Peyer's patch (tissue), 4 donors: ENCODE measurements at places on chromosomes 16 and 17. TPM values are rescaled to one million over a fixed set of nuclear protein-coding genes. Genes with fewer than 3 reads are reported as not detected.

The MT4 gene
- total RNA-seq, result not detected

The CFAP97D1 gene
- not detected for total RNA-seq

GRCh38 chr16:8885674-8886592 is 3.8 kb downstream of the LITAFD start:
- DNase-seq, result peak; percentile 72

DNA sequence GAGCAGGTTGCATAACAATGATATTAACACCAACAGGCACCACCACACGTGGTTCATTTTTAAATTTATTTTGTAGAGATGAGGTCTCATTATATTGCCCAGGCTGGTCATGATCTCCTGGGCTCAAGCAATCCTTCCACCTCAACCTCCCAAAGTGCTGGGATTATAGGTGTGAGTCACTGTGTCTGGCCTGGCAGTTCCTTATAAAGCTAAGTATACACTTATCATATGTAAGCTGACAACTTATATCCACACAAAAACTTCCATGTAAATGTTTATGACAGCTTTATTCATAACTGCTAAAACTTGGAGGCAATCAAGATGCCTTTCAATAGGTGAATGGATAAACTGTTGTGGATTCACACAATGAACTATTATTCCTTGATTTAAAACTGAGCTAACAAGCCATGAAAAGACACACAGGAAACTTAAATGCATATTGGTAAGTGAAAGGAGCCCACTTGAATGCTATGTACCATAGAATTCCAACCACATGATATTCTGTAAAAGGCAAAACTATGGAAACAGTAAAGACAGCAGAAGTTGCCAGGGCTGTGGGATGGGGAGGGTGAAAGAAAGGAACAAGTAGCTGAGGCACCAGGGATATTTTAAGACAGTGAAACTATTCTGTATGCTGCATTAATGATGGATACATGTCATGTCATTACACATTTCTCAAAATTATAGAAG is 156.5 kb upstream of the KCNJ18 start:
- no peak for DNase-seq

DNA sequence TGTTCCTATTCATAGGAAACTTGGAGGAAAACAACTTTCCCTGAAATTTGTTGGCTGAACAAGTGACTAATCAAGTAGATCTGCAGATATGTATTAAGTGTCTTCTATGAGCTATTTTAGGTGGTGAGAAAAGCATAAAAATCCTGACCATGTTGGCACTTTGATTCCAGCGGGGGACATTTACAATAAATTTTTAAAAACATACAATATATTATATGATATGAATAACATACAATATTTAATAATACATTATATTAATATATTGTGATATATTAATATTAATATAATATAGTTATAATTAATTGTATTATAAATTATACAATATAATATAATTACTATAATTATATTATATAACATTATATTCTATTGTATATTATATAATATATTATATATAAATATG is 362.9 kb upstream of the SOX9 start:
- no peak for DNase-seq

GRCh38 chr17:39867880-39868553 is at the start of gene ZPBP2:
Gene ZPBP2 (plus strand): TSS chr17:39868202. CDS start chr17:39868355, 153 bp downstream.
- no peak for DNase-seq

- no peak for DNase-seq
Measured at GRCh38 chr16:9929836-9930235, 252.4 kb downstream of the GRIN2A start.

The GAS2L2 gene
- not detected for total RNA-seq

DNA sequence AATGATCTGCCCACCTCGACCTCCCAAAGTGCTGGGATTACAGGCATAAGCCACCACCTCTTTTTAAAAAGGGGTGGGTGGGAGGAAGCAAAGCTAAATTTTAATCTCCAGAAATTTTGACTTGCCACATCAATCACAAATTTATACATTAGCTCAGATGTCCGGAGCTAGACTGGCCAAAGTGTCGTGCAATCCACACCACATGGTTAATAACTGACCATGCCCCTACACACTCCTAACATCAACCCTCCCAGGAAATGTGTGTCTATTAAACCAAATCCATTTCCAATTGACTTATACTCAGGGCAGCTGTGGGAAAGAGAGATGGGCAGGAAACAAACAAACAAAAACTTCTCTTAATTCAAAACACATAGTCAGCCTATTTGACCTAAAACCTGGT is 29.9 kb downstream of the SMURF2 start:
- no peak for DNase-seq

DNA sequence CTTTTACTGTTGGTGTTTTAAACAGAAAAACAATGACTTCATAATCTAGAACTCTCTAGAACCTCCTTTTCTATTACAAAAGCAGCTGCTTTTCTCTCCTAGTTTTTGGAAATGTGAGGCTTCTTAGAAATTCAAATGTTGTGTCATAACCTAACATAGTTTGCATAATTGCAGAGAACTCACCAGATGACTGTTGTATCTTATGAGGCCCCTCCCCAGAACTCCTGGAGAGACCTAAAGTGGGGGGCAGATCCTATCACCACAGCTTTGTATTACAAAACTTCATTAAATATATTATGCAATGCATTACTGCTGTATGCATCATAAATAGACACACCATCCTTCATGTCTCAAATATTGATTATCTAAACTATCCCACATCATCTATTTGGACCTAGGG is 538.7 kb upstream of the HSBP1 start:
- DNase-seq, result no peak

The PSKH1 gene
- total RNA-seq, result 60.2 TPM

DNA sequence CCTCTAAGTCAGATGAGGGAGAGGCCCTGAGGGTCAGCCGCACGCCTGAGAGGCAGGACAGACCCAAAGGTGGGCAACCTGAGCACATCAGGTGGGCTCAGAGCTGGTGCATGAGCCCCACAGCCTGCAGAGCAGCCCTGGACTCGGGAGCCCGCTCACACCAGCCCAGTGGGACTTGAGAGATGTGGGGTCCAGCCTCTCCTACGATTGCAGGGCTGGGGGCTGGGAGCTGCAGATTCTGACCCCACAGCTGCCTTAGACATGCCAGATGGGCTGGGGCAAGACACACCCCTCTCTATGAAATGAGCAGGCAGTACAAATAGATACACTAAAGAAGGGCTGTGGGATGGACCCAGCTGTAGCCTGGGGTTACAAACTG is 77.1 kb upstream of the RBL2 start:
- DNase-seq, result no peak

DNA sequence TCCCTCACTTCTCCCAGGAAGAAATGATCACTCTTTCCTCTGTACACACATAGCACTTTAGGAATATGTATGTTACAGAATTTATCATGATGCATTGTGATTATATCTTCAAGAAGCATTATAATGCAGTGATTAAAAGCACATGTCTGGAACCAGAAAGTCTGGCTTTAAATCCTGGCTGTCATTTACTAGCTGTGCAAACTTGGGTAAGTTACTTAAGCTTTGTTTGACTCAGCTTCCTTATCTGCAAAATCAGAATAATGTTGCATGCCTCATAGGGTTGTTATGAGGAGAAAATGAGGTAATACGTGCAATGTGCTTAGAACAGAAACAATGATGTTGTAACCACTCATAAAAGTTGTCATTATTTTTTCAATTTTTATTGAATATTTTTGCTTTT is 156.3 kb upstream of the ZKSCAN2 start:
- no peak for DNase-seq

DNA sequence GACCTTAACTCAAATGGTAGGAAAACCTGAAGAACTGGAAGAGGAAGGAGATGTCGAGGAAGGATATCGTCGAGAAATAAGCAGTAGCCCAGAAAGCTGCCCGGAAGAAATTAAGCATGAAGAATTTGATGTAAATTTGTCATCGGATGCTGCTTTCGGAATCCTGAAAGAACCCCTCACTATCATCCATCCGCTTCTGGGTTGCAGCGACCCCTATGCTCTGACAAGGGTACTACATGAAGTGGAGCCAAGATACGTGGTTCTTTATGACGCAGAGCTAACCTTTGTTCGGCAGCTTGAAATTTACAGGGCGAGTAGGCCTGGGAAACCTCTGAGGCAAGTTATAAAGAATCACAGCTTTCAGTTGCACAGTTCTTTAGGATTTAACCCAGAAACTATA is 15.5 kb downstream of the ERCC4 start:
- DNase-seq, result no peak

The TMEM98 gene
- total RNA-seq, result 351 TPM

DNA sequence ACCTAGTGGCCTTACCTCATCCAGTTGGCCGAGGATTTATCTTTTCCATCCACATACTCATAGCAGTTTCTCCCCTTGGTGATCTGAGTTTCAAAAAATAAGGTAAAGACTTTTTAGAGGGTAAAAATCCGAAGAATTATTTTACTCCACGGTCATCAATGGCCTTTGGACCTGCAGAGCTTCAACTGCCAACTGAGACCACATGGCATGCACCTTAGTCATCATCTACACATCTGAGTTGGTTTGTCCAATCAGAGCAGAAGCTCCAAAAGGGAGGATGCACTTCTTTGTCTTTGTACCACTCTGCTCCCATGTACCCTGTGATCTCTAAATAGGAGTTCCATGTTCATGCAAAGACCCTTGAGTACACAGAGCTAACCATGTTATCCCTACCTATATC is 15.7 kb downstream of the PRDM7 start:
- DNase-seq, result no peak

GRCh38 chr16:87248714-87249113 is 68.5 kb downstream of the C16orf95 start:
- DNase-seq, result no peak

- DNase-seq, result no peak
Measured at GRCh38 chr16:67055712-67056487, 27.0 kb downstream of the CBFB start.

The ATP2C2 gene
- 148 TPM for total RNA-seq

GRCh38 chr17:13421581-13422130 is 180.1 kb downstream of the HS3ST3A1 start:
- DNase-seq, result no peak
